Hematopoietic multipotent progenitor cell treated with erythropoietin and hydrocortisone succinate and interleukin-3 and kit ligand, for 17 days (in vitro differentiated cells): ENCODE measurements at places on chromosomes 12 and 14.

DNA sequence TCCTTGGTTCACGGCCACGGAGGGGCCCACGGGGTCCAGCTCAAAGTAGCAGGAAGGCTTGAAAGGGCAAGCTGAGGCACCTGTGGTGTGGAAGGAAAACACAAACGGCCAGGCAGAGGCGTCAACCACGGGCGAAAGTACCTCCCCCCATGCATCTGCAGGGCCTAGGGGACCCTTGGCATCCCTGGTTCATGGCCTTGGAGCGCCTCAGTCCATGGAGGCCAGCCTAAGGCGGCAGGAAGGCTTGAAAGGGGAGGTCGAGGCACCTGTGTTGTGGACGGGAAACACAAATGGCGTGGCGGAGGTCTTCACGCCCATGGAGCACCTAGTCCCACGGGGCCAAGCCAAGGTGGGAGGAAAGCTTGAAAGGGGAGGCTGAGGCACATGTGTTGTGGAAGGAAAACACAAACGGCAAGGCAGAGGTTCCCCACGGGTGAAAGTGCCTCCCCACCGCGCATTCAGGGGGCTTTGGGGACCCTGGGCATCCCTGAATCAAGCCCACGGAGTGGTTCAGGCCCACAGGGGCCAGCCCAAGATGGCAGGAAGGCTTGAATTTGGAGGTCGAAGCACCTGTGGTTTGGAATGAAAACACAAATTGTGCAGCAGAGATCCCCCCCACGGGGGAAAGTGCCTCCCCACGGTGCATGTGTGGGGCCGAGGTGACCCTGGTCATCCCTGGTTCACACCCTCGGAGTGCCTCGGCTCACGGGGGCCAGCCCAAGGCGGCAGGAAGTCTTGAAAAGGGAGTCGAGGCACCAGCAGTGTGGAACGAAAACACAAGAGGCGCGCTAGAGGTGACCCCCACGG, 380.8 kb downstream of the ALG10 start:
- DNase-seq = no peak

DNA sequence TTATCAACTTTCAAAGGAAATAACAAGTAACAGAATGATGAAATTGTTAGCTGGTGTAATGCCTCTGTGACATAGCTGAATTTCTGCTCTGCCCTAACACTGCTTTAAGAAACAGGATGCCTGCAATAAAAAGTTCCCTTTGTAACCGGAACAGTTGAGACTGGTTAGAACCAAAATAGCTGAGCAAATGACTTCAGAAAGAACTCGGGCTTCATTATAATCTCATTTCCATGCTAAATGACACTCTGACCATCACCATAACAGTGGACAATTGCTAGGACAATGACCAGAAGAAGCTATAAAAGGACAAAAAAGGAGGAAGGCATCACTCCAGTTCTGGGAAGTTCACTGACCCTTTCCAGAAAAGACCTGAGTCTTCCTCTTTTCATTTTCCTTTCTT, 23.5 kb upstream of the PYGL start:
- no peak for DNase-seq

DNA sequence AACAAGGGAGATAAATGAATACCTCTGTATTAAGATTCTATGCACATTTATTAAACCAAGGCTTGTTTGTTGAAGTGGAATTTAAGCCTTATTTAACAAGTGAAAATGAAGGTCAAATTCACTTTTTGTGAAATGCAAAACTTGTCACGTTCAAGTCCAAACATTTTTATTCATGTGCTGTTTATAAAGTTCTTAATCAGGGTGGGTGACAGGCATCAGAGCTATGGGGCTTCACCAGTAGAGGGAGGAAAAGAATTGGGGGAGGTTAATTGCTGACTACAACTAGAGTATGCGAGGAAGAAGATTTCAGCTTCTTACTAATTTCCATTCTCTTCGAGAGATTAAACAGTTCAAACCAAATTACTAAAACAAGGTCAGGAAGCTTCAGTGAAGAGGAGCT, 9.7 kb downstream of the MOK start:
- DNase-seq = no peak

DNA sequence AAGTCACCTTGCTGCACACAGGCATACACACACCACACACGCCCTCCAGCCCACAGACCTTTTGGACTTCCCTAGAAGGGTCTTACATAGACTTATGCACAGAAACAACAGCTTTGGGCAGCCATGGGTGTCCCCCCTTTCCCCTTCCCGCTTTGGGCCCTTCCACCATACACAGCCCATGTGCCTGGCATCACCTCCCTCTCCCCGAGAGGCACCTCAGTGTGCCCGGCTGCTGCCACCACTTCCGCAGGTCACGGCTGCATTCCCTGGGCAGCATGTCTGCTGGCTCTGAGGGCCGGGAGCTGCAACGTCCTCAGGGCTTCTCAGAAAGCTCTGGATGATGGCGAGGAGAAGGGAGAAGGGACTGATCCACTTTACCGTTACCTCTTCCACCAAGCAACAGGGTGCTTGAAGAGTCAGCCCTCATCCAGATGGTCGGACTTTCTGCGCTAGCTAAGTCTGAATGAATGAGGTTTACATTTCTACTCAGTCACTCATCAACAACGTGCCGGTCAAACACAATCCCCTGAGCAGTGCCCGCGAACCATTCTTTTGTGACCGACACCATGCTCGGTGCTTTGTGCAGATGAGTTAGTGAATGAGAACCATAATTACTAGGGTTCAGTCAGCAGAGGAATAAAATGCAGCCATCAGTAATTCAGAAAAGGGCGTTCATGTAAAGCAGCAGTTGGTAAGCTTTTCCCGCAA, 72.2 kb upstream of the BCL11B start:
- no peak for DNase-seq

DNA sequence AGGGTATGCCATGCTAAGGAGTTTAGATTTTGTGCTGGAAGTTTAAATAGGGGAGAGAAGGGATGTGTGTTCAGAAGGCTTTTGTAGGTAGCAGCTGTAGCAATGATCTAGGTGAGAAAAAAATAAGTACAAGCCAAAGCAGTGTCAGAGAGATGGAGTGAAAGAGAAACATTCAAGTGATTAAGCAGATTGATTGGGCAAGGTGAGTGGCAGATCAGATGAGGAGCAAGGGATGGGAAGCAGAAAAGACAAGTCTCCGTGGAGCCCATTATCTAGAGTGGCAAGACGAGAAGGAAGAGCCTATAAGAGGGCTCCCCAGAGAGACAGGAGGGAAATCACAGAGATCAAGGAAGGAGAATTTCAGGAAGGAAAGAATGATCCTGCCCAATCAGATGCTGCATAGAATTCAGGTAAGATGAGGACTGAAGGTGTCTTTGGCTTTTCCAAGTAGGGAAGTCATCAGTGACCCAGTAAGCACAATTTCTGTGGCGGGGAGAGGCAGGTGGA, 133.5 kb downstream of the ETV6 start:
- no peak for DNase-seq

- peak; percentile 23 for DNase-seq
These were observed 841.1 kb downstream of the NRXN3 start for GRCh38 chr14:79011091-79011919.

DNA sequence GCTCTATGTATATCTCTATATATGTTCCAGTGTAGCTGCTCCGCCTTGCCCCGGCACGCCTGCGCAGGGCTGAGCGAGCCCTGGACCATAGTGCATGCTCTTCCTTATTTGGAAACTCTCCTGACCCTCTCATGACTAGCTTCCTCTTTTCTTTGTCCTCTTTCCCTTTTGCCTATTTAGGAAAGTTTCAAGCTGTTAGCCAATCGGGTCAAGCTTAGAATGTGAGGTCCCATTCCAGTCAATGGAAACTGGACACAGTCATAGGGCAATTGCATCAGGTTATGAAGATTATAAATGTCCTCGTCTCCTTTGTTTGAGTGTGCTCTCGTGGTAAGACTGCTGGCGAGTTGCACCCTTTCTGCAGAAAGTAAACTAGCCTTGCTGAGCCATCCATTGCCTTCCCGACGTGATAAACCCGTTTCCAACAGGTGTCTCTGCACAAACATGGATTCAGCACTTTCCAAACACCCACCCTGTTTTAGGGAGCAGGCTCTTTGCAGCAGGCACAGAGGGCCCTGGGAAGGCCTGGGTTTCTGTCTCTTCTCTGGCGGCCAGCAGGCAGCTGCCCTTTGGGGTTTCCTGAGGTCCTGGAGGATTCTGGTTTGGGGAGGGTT, 30.9 kb downstream of the CCDC92 start:
- DNase-seq = no peak

GRCh38 chr14:79791055-79791732, 420.1 kb downstream of the DIO2 start:
- no peak for DNase-seq

DNA sequence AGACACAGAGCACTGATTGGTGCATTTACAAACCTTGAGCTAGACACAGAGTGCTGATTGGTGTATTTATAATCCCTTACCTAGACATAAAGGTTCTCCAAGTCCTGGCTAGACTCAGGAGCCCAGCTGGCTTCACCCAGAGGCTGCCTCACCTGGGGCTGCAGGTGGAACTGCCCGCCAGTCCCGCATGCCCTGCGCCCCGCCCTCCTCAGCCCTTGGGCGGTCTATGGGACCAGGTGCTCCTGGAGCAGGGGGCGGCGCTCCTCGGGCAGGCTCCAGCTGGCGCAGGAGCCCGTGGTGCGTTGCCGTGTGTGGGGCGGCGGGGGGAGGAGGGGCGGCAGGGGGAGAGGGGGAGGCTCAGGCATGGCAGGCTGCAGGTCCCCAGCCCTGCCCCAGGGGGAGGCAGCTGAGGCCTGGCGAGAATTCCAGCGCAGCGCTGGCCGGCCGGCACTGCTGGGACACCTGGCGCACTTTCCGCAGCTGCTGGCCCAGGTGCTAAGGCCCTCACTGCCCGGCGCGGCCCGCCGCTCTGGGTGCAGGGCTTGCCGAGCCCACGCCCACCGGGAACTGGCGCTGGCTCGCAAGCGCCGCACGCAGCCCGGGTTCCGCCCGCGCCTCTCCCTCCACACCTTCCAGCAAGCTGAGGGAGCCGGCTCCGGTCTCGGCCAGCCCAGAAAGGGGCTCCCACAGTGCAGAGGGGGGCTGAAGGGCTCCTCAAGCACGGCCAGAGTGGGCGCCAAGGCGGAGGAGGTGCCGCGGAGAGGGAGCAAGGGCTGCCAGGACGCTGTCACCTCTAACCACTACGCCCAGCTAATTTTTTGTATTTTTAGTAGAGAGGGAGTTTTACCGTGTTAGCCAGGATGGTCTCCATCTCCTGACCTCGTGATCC, 3.1 kb upstream of the SLCO1B3 start:
- no peak for DNase-seq

- no peak for DNase-seq
These were observed 30.6 kb downstream of the ARF6 start for GRCh38 chr14:49923442-49923841.

- no peak for DNase-seq
These were observed 6.1 kb upstream of the CD9 start for GRCh38 chr12:6193853-6194815.

DNA sequence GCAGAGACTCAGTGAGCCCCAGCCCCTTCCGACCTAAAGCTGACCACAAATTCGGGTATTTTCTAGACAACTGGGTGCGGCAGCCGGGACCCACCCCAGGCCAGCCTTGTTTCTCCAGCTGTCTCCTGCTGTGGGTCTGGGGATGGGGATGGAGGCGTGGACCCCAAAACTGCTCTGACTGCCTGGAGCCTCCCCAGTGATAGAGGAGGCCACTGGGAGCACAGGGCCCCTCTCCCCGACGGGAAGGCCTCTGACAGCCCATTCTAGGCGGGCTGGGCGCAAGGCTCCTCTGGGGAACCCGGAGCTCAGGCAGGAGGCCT, 38.2 kb upstream of the TDRD9 start:
- DNase-seq = no peak

- no peak for DNase-seq
These were observed 40.8 kb downstream of the ARF6 start for GRCh38 chr14:49933704-49934103.

DNA sequence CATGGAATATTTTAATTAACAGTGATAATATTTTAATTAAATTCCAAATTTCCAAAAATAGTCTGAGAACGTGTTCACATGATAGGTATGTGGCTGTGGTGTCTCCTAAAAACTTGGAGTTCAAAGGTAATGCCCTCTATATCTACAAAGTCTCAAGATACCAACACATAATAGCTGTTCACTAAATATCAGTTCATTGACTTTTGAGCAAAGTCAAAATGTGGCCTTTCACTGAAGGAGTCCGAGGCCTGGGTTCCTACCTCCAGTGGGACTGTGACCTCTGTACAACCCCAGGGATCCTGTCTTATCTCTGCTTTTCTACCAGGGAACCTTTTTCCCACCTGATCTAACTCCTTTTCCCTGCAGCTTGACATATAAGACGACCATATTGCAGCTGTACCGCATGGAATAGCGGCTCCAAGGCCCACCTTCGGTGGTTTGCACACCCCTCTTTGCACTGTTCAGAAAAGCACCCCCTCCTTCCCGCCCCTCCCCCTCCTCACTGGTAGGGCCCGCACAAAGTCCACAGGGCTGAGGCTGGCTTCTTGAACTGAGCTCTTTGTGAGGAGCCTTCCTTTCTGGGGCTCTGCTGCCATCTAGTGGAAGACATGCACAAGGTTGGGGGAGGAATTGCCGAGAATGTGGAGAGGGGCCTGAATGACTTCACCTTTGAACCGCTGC, 3.1 kb downstream of the CCND2 start:
- DNase-seq = peak; percentile 77

- no peak for DNase-seq
These were observed 151.9 kb downstream of the EMP1 start for GRCh38 chr12:13348464-13348863.

GRCh38 chr12:78194448-78194847, 363.8 kb downstream of the NAV3 start:
- no peak for DNase-seq

GRCh38 chr14:101903111-101903561, 61.2 kb upstream of the DYNC1H1 start:
- no peak for DNase-seq

DNA sequence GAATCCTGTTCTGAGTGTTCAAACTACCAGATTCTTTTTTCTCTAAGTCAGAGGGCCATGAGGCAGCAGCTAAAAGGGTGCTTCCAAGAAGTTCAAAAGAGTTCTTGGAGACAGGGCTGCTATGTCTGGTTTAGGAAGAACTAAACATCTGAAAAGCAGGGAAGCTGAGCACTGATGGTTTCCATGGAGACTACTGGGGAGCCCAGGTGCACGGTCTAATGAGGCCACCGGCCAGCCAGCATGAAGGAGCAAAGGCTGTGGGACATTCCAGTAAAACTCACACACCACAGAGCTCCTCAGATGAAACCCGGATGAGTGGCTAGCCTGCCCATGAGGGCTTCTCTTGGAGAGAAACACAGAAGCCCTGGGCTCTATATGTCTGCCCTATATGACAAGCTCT, 97.3 kb downstream of the KCNK10 start:
- DNase-seq = no peak

GRCh38 chr12:72273851-72274351, 1.7 kb downstream of the TRHDE start:
- DNase-seq = no peak

GRCh38 chr12:103884316-103884715, 43.3 kb upstream of the NT5DC3 start:
- DNase-seq = no peak
